ENCODE measurements at places on chromosomes 5 and 9.
A peak's percentile ranks its signal among the peaks of the same experiment; 100 is the strongest.

- no peak for DNase-seq
Measured at GRCh38 chr9:77933976-77934375, 97.6 kb downstream of the GNAQ start.

DNA sequence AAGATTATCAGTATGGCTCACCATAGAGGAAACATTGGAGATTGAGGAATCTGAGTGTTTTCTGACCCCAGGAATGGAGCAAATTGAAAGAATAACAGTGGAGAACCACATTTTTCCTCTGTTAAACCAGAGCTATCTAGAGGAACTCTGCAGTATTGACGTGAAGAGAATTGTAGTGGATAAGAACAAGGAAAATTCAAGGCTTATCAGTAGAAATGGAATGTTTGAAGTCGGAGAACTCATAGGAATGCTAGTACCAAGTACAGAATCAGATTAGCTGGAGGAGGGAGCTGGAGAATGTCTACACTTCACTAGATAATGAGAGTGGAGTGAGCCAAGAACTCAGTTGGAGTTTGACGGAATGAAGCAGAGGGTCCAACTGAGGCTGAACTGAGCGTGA, 50.3 kb downstream of the SNCAIP start:
- DNase-seq: peak; percentile 52

DNA sequence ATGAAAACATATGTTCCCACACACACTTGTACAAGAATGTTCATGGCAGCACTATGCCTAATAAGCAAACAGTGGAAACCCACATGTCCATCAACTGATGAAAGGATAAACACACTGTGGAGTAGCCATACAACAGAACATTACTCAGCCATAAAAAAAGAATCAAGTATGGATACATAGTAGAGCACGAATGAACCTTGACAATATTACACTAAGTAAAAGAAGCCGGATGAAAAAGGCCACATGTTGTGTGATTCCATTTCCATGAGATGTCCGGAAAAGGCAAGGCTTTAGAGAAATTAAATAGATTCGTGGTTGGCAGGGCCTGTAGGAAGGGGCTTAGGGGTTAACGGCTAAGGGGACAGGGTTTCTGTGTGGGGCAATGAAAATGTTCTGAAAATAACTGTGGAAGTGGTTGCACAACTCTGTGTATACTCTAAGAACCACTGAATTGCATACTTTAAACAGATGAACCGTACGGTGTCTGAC, 51.4 kb downstream of the COL23A1 start:
- DNase-seq: no peak

DNA sequence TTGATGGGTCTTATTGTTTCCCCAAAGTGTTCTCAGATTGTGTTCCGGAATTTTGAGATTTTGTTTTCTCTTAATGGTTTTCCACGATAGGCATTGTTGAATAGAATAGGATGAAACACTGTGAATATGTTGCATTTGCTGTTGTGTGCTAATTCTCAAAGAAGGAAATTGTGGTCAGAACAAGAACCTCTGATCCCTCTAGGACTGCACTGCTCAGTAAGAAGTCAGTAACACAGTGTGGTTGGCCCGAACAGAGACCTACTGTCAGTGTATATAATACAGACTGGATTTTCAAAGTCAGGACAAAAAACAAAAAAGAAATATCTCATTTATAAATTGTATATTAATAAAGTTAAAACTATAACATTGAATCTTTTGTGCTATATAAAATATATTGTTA, 494.8 kb downstream of the MAT2B start:
- no peak for DNase-seq

- no peak for DNase-seq
Measured at GRCh38 chr5:90899014-90899604, 340.5 kb downstream of the ADGRV1 start.

DNA sequence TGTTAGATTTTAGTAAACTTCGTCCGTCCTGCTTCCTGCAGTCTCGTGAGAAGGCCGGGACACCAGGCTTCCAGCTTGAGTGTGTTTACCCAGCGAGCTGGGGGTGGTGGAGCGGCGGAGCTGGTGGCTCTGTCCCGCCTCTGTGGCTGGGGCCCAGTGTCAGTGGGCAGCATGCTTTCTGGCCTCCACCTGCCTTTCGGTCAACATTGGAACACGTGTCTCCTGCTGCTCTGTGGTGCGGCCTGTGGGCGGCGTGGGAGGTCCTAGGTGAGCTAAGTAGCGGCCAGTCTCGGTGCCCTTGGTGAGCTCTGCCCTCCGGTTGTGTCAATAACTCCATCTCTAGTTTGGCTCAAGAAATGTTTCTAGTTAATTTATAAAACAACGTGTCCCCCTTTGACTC, 125.9 kb downstream of the GADD45G start:
- DNase-seq: no peak

DNA sequence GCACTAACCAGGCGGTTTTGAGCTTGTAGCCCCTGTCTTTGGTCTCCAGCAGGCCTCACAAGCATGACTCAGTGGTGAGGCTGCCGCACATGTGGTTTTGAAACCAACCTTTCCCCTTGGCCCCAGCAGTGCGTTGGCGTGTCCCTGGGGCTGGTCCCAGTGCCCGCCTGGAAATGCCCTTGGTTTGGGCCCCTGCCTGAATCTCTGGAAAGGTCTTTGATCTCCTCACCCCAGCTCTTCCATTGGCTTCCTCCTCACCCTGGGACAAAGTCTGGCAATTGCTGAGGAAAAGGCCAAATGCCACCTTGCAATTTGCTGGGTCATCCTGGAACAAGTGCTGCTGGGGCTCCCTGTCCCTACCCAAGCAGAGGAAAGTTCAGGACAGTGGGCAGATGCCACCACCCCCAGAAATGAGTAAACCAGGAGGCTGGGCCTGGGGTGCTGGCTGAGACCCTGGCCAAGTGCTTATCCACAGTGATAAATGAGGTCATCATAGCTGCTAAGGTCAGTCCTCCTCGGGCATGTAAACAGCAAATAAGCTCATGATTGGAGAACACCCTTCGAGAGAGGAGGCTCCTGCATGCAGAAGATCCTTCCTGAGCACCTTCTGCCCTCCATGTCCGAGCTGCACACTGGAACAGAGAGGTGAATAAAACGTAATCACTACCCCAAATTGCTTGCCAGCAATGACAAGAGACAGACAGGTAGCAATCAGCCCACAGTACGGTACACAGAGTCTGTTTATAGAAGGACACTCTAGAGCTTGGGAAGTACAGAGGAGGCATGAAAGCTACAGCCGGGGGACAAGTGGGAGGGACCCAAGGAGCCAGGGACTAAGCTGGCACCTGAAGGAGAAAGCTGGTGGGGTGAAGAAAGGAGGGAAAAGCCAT, 98.9 kb upstream of the CPEB4 start:
- DNase-seq: peak; percentile 39

- DNase-seq: no peak
Measured at GRCh38 chr9:34093578-34093977, 32.9 kb downstream of the DCAF12 start.

DNA sequence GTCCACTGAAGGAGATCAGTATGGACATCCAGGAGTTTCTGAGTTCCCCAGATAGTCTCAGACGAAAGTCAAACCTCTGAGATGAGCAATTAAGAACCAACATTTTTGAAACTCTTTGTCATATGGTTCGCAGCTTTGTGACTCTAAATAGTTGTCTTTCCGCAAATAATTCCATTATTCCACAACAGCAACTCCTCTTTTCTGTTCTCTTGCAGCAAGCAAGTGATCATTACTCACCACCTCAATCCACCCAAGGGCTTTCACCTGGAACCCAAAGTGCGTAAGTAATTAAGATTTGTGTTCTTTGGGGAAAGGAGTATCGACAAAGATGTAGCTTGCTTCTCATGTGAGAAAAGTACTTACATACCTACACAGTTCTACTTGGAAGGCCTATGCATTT, 15.6 kb downstream of the MTX3 start:
- DNase-seq: no peak

All from fibroblast of the aortic adventitia (primary cell).